Activated effector memory CD4-positive, alpha-beta T cell treated with anti-CD3 and anti-CD28 coated beads, Interleukin-2, amount 50 U/mL, for 16 hours (primary cell): ENCODE measurements at places on chromosomes 3 and 15.

DNA sequence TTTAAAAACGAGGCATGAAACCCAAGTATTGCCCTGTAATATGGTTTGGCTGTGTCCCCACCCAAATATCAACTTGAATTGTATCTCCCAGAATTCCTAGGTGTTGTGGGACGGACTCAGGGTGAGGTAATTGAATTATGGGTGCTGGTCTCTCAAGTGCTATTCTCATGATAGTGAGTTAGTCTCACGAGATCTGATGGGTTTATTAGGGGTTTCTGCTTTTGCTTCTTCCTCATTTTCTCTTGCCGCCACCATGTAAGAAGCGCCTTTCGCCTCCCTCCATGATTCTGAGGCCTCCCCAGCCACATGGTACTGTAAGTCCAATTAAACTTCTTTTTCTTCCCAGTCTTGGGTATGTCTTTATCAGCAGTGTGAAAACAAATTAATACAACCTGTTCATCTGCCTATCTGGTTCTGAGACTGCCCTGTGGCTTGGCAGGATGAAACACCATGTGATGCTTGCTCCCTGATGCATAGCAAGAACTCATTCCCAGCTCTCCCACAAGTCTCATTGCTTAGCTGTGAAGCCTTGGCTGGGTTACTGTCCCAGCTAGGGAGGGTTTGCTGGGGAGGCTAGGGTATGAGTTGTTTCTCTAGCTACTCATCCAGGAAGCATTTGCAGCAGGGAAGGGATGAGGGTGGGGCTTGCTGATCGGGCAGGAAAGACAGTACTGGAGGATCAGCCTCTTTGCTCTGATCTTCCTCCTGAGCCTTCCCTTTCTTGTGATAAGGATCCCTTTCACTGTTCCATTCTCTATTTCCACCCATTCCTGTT lies 3.7 kb upstream of the SQOR start:
- no peak for DNase-seq

DNA sequence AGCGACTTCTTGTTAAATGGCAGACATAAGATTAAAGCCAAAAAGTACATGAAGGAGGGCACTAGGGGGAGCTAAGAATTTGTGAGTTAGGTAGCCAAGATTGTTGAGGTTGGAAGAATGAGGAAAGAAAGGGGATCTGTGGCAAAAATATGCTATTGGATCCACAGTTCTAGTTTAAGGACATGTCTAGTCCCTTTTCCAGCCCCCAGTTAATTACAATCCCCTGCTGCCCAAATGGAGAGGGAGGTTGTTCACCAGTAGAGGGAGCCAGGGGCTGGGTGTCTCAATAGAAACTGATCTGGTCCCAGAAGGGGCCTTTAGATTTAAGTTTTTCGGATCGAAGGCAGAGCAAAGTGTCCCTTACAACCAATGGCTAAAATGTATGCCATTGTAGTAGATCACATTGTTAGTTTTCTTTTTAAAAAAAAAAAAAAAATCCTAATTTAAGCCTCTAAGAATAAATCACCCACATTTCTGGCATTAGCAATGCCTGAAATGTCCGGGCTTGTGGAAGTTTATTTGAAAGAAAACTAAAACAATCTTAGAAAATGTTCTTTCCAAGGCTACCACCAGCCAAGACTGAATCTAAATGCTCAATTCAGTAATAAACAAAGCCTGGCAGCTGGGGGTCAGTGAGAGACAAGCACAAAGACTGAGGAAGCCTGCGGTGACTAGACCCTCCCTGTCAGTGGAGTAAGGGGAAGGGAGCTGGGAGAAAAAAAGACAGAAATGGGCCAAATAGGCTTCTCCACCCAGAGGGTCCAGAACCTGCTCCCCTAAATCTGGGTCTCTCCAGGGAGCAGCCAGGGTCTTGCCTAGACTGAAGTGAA lies 7.1 kb downstream of the COL8A1 start:
- DNase-seq = no peak

DNA sequence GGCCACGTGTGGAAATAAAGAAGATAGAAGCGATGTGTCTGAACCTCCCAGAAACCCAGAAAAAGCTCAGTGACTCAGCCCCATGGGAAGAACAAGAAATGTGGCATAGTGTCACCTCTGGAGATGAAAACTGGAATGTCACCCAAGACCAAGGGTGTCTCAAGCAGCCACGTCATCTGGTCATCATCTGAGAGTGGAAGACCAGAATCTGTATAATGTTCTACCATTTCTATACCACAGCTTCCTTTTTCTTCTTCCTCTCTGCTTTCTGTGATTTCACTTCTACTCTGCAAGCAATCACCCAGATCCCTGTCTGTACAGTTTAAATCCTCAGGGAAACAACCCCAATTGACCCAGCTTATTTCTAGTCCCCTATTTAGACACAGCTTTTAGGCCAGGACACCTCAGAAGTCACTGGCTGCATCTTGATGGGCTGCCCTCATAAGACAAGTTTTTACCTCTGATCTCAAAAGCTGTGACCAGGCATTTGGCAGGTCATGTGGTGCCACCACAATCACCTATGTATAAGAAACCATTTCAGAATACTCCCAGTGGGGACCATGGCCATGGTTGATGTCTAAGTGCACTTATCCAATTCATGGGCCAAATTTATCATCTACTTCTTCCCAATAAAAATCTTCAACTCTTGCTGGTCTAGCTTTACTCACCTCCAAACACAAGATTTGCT lies 278.5 kb upstream of the UMPS start:
- DNase-seq = no peak

GRCh38 chr15:101578443-101578894 lies 73.7 kb downstream of the TM2D3 start:
- no peak for DNase-seq

GRCh38 chr3:55964491-55964985 lies 477.4 kb upstream of the WNT5A start:
- no peak for DNase-seq

DNA sequence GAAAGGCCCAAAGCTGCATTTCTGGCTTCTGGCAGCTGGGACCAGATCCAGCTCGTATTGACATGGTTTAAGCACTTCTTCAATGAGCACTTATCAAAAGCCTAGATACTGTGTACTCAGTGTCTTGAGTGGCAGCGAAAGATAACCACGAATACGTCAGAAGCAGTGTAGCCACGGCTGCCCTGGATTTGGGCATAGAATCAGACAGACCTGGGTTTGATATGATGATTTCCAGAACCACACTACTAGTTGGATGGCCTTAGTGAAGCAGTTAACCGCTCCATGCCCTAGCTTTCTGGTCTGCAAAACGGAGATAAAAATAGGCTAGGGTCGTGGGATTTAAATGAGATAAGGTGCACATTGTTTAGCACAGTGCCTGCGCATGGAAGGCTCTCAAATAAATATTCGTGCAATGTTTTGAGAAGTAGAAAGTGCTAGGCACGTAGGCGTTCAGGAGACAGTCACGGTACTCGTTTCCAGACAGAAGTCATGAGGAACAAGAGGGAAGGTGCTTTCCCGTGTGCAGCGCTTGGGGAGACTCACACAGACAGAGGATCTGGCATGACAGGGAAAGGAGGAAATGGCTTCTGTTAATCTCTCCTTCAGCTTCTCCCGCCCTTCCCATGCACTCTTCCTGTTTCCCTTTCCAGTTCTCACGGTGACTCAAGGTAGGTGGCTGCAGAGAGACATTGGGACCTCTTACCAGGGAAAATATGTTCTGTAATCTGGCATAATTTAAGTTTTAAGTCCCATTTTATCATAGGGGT lies 70.3 kb downstream of the CCNL1 start:
- peak; percentile 80 for DNase-seq
